ENCODE measurements at places on chromosomes 1 and 21.

DNA sequence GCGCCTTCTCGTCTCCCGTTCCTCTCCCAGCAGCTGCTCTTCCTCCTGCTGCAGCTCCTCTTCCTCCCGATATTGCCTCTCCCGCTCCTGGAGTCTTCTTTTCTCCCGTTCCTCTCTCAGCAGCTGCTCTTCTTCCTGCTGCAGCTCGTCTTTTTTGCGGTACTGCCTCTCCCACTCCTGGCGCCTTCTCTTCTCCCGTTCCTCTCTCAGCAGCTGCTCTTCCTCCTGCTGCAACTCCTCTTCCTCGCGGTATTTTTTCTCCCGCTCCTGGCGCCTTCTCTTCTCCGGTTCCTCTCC lies 5.3 kb downstream of the TCHH start:
- H3K27ac ChIP-seq: no peak overlapping the region
- no peak for DNase-seq
- no peak overlapping the region for H3K4me3 ChIP-seq
- peaks cover 22% of the 10 kb centered on the region for H3K27me3 ChIP-seq
- H3K36me3 ChIP-seq: peaks cover 3% of the 10 kb centered on the region
- H3K4me1 ChIP-seq: peaks cover 5% of the 10 kb centered on the region

- no peak for DNase-seq
- H3K36me3 ChIP-seq: no peaks in the 10 kb centered on the region
- H3K27ac ChIP-seq: no peak overlapping the region
- no peaks in the 10 kb centered on the region for H3K4me1 ChIP-seq
Observed at GRCh38 chr1:55712148-55712547, 497.0 kb upstream of the USP24 start.

DNA sequence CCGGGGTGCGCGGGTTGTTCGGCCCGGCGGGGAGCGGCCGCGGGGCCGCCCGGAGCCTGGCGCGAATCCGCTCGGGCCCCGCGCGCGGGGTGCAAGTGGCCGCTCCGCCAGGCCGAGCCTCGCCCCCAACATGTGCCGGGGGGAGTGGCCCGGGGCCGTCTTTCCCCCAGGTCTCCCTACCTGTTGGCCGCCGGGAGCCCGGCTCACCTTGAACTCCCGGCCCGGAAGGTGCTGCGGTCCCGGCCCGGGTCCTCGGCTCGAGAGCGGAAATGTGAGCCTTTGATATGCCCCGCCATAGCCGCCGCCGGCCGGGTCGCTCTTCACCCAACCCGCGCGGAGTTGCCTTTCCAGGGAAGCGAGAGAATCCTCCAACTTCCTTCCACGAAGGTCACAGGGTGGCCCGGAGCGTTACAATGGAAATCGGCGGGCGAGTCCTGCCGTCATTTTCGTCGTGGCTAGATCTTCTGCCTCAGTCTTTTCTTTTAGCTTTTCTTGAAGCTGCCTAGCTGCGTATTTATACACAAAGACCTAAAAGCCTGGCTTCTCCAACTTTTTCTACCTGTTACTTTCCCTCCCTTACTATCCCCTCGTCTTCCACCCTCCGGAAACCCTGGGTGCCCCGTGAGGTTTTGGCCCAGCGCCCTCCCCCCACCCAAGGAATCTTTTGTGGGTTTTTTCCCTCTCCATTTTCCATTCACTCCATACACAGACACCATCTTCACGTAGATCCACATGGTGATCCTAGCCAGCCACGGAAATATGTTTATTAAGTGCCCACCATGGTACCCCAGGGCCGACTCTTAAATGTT lies 867 bp downstream of the PTGFRN start:
- DNase-seq: peak; percentile 71
- H3K27me3 ChIP-seq: peaks cover 23% of the 10 kb centered on the region
- peaks cover 4% of the 10 kb centered on the region for H3K4me1 ChIP-seq
- H3K36me3 ChIP-seq: no peaks in the 10 kb centered on the region
- no peak overlapping the region for H3K4me3 ChIP-seq
- no peak overlapping the region for H3K27ac ChIP-seq

GRCh38 chr1:84510668-84511067 lies 4.3 kb upstream of the GNG5 start:
- H3K4me3 ChIP-seq: no peak overlapping the region
- peaks cover 15% of the 10 kb centered on the region for H3K36me3 ChIP-seq
- peaks cover 4% of the 10 kb centered on the region for H3K27me3 ChIP-seq
- peaks cover 16% of the 10 kb centered on the region for H3K4me1 ChIP-seq
- no peak for DNase-seq

DNA sequence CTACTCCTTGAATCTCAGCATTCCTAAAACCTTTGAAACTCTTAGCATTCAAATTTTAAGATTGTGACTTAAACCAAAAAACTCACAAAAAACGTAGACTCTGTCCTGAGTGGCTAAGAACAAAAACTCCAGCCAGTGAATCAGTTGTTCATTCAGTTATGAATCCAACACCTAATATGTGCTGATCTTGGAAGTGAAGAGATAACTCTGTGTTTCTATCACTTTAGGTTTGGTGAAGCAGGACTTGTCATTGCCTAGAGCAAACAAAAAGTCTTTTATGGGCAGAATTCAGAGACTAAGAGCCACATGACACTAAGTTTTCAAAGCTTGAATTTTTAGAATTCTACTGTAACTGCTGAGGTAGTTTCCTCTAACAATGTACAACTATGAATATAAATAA lies 10.4 kb upstream of the GPR137B start:
- H3K4me1 ChIP-seq: no peaks in the 10 kb centered on the region
- DNase-seq: no peak
- H3K36me3 ChIP-seq: no peaks in the 10 kb centered on the region
- peaks cover 46% of the 10 kb centered on the region for H3K27me3 ChIP-seq

- H3K27ac ChIP-seq: no peak overlapping the region
- peaks cover 10% of the 10 kb centered on the region for H3K27me3 ChIP-seq
- H3K36me3 ChIP-seq: no peaks in the 10 kb centered on the region
- H3K4me3 ChIP-seq: no peak overlapping the region
- H3K4me1 ChIP-seq: no peaks in the 10 kb centered on the region
Observed at GRCh38 chr1:150176593-150176992, 26.9 kb downstream of the PLEKHO1 start.

DNA sequence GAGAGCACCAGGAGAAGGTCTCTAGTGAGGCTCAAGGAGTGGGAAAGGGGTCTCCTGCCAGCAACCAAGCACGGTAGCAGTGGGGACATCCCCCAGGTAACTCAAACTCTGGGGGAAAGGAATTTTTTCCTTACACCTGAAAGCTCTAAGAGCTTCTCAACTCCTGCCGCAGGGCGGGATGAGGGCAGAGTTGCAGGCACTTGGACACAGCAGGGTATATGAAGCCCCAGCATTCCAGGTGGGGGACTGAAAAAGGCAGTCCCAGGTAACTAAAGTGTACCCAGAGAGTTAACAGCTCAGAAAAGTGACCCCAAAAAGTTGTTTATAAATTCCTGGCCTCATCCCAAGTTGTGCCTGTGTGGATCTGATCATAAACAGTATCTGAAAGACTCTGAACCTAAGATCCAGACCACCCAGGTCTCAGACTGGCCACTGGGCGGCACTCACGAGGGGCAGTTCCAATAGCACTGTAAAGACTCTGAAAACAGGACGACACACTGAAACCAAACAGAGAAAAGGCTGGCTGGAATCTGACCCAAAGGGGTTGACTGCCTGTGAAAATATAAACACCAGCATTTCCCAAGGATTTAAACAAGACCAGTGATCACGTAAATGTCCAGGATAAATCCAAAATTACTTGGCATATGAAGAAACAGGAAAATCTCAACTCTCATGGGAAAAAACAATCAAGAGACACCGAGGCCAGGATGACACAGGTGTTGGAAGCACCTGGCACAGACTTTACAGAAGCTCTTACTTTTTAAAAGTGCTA lies 47.5 kb downstream of the HSF2BP start:
- H3K27me3 ChIP-seq: peaks cover 4% of the 10 kb centered on the region
- no peak overlapping the region for H3K4me3 ChIP-seq
- DNase-seq: no peak
- no peak overlapping the region for H3K27ac ChIP-seq

- H3K27ac ChIP-seq: no peak overlapping the region
- H3K4me3 ChIP-seq: no peak overlapping the region
- H3K36me3 ChIP-seq: no peaks in the 10 kb centered on the region
- no peaks in the 10 kb centered on the region for H3K4me1 ChIP-seq
- H3K27me3 ChIP-seq: no peaks in the 10 kb centered on the region
Observed at GRCh38 chr1:117795190-117795589, 134.2 kb downstream of the GDAP2 start.

- DNase-seq: no peak
- no peaks in the 10 kb centered on the region for H3K36me3 ChIP-seq
- no peak overlapping the region for H3K4me3 ChIP-seq
- H3K27me3 ChIP-seq: no peaks in the 10 kb centered on the region
- no peaks in the 10 kb centered on the region for H3K4me1 ChIP-seq
Observed at GRCh38 chr21:29115899-29116298, 14.5 kb upstream of the MAP3K7CL start.

DNA sequence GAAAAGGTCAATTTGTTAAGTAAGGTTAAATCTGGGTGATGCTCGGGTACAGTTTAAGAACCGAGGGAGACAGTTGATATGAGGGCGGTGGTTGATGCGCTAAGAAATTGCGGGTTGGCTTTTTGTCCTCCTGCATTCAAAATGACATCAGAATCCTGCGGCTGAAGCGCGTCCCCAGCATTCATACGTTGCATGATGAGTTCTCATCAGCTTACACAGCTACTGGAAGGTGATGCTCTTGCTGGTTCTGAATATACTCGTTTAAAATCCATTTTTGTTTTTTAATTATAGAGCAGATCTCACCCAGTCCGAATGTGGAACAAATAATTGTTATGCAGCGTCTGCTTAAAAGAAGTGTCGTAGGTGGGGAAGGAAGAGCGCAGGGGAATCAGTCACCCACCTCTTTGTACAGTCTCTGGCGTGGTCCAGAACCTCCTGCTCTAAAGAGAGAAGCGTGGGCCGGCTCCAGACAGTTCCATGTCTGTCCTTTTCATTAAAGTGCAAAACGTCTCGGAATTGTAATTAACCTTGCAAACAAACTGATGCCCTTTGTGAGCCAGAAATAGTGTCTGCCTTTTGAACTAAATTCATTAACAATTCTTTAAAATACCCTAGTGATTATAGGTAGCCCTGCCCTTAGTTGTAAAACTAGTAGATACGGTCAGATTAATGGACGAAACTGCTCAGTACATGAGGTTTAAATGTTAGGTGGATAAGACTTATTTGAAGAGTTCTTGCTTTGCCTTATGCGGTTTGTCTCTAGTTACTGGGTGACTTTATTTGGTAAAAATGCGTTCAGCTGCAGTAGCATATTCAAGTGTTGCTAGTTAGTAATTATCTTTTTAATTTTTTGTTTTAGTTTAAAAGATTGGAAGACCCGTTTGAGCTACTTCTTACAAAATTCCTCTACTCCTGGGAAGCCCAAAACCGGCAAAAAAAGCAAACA lies 741 bp downstream of the RGS2 start:
- peak; percentile 70 for DNase-seq
- H3K27ac ChIP-seq: peak overlapping the region; percentile 78
- H3K4me3 ChIP-seq: peak overlapping the region; percentile 89

DNA sequence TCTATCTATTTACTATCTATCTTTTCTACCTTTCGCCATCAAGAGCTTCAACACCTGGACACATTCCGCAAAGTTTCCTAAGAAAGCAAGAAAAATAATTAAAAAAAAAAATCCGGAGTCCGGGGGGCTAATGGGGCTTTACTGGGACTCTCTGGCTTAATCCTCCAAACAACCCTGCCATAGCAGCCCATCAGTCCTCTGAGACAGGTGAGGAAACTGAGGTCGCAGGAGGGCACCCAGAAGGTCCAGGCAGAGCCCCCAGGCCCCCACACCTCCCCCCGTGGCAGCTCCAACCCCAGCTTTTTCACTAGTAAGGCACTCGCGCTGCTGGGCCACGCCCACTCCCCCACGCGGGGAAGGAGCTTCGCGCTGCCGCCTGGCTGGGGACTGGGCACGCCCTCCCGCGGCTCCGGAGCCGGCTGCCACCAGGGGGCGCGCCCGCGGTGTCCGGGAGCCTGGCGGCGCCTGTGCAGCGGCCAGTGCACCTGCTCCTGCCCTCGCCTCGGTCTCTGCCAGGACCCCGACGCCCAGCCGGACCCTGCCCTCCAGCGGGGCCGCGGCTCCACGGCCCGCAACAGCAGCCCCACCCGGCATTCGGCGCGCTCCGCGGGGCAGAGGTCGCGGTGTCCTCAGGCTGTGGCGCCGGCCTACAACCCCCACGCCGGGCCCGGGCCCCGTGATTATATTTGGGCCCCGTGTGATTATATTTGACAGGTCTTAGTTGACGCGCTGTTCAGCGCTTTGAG lies 54.1 kb upstream of the SAMD11 start:
- peak; percentile 88 for DNase-seq
- no peak overlapping the region for H3K4me3 ChIP-seq
- peaks cover 49% of the 10 kb centered on the region for H3K27me3 ChIP-seq
- H3K36me3 ChIP-seq: no peaks in the 10 kb centered on the region
- peaks cover 10% of the 10 kb centered on the region for H3K4me1 ChIP-seq

DNA sequence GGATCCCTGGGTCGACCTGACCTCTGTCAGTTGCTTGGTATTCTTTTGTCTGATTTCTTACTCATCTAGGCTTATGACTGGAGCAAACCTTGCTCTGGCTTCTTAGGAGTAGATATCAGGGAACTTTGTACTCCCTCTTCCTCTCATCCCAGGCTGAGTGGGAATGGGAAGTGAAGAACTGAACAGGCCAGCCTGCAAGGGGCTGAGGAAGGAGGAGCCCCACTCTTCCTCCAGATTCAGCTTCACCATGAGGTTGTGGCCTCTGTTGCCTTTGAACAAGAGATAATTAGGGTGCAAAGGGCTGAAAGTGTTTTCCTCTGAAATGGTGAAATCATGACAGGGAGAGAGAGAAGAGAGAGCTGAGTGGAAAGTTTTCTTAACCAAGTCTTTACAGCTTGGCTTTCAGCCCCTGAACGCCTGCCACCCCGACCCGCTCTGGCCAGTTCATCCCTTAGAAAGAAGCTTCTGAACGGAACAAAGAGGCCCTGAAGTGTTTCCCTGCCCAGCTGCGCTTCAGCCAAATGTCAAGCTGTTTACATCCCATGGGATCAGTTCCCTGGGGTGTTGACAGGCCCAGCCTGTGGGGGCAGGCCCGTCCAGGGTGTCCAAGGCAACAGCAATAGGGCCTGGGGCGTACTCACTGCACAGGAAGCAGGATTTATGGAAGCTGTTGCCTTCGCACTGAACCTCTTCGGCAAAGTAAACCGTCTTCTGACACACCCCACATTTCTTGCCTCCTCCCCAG lies 11.2 kb downstream of the CSRP1 start:
- H3K27me3 ChIP-seq: no peaks in the 10 kb centered on the region
- no peak for DNase-seq
- H3K4me1 ChIP-seq: peaks cover 2% of the 10 kb centered on the region
- peaks cover 43% of the 10 kb centered on the region for H3K36me3 ChIP-seq
- H3K4me3 ChIP-seq: no peak overlapping the region

- H3K4me3 ChIP-seq: no peak overlapping the region
- DNase-seq: no peak
- H3K27me3 ChIP-seq: peaks cover 14% of the 10 kb centered on the region
- H3K27ac ChIP-seq: no peak overlapping the region
Observed at GRCh38 chr1:117169871-117170596, 40.7 kb downstream of the VTCN1 start.
